ENCODE measurements at places on chromosomes 16 and 17.
A peak's percentile ranks its signal among the peaks of the same experiment; 100 is the strongest.

DNA sequence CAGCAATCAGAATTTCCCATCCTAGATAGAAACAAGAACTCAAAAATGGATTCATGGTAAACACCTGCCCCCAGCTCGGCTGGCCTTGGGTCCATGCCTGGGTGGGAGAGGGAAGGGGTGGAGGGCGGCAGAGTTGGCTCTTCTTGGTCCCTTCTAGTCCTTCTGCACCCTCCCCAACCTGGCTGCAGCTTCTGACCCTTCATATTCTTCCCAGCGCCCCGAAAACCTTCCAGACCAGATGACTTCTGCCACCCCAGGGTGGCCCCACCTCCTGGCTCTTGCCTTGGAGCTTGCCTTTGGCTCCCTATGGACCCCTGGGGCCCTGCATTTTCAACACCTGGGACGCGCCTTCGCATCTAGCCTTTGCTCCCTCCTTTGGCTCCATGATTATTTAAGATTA is 5.4 kb upstream of the GJD3 start:
- no peak for DNase-seq

- no peak for DNase-seq
Measured at GRCh38 chr17:39867880-39868553, at the start of gene ZPBP2. ZPBP2 (plus strand) TSS chr17:39868202; CDS start chr17:39868355, 153 bp downstream.

DNA sequence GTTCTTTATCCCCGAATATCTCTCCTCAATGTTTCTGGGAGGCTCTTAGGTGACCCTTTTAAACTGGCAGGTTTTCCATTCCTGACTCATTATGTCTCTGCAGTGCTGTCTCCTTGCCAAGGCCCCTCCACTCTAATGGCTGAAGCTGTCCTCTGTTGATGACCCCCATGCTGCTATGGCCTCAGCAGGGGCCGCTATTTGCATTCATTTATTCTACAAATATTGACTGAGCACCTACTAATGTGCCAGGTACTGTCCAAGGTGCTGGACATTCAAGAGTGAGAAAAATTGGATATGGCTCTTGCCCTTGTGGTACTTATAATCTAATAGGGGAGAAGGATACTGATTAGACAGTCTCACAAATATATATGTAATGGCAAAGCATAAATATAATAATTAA is 55.4 kb downstream of the GP2 start:
- DNase-seq: no peak

DNA sequence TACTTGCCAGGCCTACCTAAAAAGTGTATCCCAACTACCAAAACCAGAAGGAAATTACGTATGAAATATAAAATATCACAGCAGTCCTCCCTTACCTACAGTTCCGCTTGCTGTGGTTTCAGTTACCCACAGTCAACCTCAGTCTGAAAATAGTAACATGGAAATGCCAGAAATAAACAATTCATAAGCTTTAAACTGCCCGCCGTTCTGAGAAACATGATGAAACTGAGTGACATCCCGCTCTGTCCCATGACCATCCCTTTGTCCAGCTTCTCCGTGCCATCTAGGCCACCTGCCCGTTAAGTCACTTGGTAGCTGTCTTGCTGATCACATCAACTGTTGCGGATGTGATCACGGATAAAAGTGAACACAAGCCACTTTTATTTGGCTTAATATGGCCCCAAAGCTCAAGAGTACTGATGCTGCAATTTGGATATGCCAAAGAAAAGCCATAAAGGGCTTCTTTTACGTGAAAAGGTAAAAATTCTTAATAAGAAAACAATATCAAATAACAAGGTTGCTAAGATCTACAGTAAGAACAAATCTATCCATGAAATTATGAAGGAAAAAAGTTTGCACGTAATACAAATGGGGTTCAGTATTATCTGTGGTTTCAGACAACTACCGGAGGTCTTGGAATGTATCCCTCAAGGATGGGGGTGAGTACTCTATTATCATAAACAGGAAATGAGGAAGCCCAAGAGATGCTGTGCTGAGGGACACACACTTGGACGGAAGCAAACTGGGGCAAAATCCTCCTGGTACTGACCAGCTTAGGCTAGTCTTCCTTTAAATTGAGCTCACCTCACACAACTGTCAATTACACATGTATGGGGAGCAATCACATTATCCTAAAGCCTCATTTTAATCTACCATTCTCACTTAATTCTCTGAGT is 8.2 kb downstream of the USP22 start:
- peak; percentile 63 for DNase-seq

- no peak for DNase-seq
Measured at GRCh38 chr17:81197409-81197795, 25.4 kb downstream of the CEP131 start.

DNA sequence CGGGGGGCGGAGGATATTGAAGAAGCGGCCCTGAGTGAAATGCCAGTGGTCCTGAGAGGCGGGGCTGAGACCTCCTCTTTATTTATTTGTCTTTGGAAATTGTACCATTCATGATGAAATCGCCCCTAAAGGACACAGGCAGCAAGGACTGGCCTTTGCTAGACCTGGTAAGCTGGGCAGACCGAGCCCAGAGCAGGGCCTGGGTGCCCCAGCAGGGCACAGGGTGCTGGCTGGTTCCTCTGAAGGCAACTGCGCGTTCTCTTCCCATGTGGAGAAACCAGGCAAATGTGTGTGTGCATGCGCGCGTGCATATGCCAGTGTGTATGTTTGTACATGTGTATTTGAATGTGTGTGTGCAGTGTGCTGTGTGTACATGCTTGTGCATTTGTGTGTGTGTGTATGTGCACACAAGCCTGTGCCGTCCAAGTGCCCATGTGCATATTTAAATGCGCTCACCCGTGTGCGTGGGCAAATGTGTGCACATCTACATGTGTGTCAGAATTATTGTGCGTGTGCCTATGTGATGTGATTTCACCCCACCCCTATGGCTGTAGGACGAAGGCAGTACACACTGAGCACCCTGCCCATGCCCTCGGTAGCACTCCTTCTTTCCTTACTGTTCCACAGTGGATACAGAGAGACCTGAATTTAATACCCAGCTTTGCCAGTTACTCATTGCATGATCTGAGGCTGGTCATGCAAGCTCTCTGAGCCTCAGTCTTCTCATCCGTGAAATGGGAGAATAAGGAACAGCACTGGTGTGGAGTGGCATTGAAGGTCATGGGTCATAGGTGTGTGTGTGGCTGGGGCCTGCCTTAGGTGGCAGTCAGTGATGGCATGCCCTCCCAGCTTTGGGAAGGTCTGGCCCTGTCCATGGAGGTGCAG is 105.2 kb downstream of the CMIP start:
- no peak for DNase-seq

DNA sequence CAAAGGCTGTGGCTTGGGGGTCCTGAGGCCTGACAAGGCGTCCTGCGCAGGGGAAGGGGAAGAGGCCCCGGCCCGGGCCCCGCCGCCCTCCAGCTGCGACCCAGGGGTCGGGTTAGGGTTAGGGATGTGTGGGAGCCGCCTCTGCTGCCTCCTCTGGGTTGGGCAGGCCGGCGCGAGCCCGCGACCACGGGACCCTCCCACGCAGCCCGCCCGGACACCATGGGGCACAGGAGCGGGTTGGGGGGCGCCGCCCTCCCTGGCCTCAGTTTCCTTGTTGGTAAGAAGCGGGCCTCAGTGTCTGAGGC is 386 bp downstream of the CIAO3 start:
- DNase-seq: no peak

DNA sequence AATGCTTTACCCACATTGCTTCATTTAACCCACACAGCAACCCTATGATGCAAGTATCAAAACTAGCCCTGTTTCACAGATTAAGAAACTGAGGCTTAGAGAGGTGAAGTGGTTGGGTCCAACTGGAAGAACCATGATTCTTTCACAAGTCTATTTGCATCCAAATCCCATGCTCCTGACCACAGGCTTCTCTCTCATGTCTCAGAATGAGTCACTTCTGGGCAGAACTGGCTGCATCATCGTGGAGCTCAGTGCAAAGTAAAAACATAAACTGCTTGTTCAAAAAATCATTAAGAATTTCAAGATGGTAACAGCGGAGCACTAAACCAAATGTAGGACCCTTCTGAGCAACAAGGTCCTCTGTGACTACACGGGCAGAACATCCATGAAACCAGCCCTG is 20.2 kb upstream of the CES1 start:
- no peak for DNase-seq

GRCh38 chr17:78922816-78923498 is 2.2 kb downstream of the TIMP2 start:
- DNase-seq: no peak

DNA sequence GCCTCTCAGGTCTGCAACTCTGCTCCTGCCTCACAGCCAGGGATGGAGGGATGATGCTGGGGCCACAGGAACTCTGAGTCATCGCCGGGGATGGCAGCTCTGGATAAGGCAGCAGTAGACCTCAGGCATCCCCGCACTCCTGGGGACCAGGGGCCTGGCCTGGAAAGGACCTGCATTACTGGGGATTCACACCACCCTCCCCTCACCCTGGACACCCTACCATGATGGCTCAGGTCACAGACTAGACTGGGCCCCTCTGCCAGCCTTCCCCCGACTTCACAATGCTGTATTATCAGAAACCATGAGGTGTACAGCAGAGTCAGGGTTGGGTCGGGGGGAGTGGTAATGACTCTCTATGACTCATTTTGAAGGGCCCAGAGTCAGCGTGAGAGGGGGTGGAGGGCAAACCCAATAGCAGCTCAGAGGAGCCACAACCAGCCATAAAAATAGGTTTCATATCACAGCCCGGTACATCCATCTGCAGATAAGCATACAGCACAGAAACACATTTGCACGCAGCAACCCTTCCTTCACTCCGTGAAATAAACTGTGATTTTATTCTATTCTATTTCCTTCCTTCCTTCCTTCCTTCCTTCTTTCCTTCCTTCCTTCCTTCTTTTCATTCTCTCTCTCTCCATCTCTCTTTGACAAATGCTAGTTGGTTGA is 28.8 kb downstream of the DYNLRB2 start:
- DNase-seq: no peak

DNA sequence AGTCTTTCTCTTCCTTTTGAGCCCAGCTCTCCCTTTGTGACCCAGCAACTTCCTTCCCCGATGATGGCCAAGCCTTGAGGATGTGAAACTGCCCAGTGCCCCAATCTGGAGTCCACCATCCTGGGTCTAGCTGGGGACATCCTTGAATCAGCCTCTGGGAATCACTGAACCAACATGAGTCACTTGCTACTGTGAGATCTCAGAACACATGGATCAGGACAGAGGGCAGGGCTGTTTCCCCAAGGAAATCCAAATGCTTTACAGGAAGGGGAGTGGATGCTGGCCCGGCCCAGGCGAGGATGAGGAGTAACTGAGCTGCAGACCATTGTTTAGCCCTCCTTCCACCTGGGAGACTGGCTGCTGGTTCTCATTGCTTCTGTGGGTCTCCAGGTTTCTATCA is 547.6 kb downstream of the WWOX start:
- DNase-seq: no peak

- DNase-seq: no peak
Measured at GRCh38 chr17:35052241-35052610, 11.3 kb downstream of the RFFL start.

GRCh38 chr16:13806671-13807070 is 113.3 kb upstream of the ERCC4 start:
- no peak for DNase-seq

GRCh38 chr17:77325577-77326075 is 184.9 kb downstream of the SEC14L1 start:
- no peak for DNase-seq

DNA sequence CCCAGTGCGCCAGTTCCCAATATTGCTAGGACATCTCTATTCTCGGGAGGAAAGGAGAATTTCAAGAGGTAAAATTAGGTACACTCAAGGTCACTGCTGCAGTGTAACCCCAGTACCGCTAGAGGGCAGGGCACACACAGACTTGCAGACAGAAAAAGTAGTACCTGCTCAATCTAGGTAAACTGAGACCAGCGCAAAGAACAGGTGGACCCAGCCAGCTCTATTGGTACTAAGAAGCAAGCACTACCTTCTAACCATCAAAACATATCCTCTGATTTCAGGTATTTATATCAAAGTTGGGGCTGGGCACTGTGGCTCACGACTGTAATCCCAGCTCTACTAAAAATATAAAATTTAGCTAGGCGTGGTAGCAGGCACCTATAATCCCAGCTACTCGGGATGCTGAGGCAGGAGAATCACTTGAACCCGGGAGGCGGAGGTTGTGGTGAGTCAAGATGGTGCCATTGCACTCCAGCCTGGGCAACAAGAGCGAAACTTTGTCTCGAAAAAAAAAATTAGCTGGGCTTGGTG is 3.6 kb upstream of the WDR81 start:
- peak; percentile 82 for DNase-seq

DNA sequence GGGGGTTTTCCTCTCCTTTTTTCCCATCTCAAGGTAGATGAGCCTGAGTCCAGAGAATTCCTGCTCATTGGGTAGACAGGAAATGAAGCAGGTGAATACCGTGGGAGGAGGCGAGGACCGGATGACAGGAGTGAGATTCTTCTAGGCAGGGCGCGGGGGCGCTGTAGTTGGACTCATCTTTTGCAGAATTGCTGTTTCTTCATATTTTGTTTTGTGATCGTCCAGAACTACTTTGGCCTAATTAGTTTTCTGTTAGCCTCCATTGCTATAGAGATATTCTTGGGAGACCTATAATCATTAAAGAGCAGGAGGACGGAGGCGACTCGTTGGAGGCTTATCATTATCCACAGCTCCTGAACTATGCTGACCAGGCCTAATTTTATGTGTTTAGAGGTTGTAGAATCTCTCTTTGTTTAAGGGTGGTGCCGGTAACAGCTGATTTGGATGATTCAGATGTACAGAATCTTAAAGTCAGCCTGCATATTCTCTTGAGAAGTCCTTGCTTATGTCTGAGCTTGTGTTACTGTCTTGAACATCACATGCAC is 650 bp downstream of the ATP6V0A1 start:
- peak; percentile 69 for DNase-seq

DNA sequence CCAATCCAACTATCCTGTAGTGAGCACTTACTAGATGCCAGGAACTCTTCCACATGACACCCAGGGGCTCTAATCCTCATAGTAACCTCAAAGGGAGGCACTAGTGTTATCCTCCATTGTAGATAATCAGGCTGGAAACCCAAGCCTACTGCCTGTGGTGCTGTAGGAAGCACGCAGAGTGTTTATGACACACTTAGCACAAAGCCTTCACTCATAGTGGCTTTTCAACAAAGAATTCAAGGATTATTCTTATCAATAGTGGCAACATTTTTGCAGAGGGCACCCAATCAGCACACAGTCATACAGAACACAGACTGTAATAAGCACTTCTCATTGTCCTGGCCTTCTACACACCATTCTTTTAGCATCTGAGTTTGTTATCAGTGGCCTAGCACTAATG is 18.5 kb upstream of the SOX9 start:
- no peak for DNase-seq

Measured in adrenal gland (tissue), 19 donors.